Motor neuron (in vitro differentiated cells): ENCODE measurements at places on chromosomes 6 and 20.

DNA sequence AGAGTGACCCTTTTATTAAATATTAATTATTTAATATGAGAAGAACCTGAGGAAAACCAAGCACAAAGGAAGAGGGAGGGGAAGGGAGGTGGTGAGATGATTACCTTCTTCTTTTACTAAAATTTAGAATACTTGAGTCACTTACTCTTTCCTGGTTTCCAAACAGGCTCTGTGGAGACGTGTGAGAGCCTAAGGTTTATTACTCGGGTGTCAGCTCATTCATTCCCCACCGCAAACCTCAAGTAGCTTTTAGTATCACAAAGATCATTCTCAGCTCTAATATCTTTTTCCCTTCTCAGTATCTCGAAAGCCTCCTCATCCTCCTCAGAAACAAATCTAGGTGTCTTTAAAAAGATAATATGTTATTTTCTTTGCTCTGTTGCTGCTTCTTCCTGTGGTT, 497.2 kb upstream of the JARID2 start:
- no peak for ATAC-seq

GRCh38 chr6:18488004-18488403, 100.9 kb downstream of the RNF144B start:
- ATAC-seq, result no peak

- ATAC-seq, result no peak
These were observed 287.2 kb downstream of the RFPL4B start for GRCh38 chr6:112634376-112634775.

DNA sequence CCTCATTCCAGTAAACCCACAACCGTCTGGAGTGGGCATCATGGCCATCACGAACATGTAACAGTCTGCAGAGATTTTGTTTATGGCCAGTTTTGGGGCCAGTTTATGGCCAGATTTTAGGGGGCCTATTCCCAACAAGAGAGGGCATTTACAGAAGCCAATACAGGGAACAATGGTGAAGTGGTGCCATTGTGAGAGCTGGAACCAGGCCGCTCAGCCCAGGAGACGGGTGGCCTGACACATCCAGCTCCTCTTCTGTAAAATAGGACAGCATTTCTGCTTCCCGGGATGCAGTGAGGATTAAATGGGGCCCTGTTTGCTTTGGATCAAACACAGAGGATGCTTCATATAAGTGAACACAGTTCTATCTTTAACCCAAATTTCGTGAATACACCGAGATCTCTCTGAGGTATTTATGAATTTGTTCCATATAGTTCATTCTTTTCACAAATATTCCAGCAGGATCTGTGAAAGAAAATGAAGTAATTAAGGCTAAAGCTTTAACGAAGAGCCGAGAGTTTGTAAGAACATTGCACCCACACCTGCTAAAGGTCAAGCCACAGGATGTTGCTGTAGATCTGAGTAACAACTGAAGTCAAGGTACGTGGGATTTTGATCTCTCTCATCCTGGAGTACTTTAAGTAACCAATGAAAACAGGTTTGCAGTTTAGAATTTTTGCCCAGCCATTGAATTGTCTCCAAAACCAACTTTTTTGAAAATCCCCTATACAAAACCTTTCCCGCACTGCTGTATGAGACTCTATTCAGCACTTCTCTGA, 14.5 kb upstream of the SIRPG start:
- ATAC-seq, result no peak

DNA sequence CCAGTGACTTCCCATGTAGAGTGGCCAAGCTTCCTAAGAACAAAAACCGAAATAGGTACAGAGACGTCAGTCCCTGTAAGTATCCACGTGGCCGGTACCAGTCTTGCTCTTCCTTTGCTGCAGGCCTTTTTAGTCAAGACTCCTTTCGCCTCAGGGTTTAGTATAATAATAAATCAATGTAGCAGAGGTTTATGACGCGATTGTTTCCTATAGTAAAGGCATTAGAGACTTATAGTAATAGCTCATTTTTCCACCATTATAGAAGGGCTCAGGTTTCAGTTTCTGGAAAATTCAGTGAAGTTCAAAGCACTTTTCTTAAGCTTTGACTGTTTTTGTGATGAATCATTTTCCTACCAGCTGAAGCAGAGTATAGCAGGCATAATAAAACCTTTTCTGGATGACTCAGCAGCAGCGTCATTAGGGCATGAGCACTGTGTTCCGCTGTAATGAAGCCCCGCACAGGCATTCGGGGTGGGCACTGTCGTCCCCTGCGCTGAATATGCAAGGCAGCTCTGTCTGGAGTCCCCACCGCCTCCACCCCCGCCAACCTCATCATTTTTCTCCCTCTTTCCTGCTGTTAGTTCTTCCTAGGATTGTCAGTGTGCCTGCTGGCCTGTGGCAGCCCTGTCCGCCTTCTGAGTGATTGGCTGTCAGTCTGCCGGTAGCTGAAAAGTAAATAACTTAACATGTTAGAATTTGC, 51.3 kb downstream of the PTPN1 start:
- ATAC-seq, result peak; percentile 92

DNA sequence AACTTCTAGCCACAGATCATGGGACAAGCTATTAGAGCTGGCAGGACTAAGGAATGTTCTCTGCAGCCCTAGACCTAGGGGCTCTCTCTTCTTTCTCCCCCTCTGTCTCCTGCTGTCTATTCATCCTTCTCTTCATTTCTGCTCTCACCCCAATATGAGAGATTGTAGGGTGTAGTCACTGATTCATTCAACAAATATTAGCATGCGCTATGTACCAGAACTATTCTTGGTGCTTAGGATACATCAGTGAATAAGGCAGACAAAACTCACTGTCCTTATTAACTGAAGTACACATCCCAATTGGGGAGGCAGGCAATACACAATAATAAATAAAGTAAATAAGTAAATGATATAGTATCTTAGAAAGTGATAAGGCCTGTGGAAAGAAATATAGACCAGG, 14.7 kb upstream of the SIRPB2 start:
- ATAC-seq, result peak; percentile 32

- ATAC-seq, result no peak
These were observed 64.2 kb downstream of the LMBRD1 start for GRCh38 chr6:69732640-69733039.

DNA sequence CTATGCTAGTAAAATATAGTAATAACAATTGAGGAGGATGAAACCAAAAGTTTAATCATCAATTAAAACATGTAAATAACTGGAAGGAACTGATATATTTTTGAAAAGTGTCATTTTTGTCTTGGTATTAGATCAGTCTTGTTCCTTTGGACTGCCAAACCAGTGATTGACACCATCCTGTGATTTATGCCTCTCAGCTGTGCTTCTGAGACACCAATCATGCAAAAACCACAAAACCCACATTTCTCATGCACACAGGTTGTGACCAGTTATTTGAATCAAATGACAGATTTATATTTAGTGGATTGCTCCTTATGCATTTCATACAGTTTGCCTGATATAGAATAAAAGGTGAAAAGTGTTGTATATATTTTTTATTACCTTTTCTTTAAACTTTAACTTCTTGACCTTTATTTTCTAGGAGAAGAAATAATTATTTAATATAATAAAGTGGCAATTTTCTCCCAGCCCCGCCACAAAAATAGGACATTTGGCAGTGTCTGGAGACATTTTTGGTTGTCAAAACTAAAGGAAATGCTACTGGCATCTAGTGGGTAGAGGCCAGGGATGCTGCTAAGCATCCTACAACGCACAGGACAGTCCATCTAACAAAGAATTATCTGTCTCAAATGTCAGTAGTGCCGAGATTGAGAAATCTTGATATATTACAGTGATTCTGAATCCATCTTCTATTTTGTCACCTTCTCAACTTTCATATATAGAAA, 383.6 kb downstream of the BCKDHB start:
- ATAC-seq, result no peak

DNA sequence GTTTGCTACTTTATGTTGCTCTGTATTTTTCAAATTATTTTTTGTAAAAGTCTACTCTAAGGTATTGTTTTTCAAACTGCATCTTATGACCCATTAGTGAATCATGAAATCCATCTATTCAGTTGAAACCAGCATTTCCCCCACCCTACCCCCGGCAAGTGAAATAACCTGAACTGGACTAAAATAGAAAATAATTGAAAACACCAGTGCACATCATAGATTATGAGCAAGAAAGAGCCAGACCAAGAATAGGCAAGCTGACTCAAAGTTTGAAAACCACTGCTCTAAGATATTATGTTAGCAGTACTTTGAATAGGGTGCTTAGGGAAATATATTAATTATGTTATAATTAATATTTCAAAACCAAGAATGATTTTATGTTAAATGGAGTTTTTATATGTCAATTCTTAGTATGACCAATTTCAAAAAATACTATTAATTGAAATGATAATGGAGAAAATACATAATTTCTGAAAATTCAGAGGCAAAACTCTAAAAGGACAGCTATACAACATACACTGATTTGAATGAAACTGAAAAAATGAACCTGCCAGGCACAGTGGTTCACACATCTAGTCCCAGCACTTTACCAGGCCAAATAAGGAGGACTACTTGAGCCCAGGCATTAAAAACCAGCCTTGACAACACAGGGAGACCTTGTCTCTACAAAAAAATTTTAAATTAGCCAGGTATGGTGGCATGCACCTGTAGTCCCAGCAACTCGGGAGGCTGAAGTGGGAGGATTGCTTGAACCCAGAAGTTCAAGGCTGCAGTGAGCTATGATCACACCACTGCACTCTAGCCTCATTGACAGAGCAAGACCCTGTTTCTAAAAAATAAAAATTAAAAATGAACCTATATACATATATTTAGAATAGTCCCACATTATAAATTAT, 112.0 kb downstream of the CDK19 start:
- no peak for ATAC-seq

- no peak for ATAC-seq
These were observed 18.2 kb downstream of the SYNDIG1 start for GRCh38 chr20:24487648-24488047.

DNA sequence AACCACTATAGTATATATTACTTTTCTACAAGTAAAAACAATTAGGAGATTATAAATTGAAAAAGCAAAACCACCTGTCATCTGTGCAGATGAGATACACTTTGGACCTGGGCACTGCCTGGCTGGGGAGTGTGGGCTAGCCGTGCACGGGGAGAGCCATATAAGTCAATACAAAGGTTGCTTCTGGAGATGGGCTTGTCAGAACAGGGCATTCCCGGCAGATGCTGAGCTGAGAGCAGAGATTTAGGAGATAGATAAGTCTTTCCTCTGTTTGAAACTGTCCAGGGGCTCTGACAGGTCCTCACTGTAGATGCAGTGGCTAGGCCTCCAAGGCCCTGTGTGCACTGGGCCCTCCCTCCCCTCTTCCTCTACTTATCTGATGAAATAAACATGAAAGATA, 34.5 kb downstream of the CD164 start:
- no peak for ATAC-seq

DNA sequence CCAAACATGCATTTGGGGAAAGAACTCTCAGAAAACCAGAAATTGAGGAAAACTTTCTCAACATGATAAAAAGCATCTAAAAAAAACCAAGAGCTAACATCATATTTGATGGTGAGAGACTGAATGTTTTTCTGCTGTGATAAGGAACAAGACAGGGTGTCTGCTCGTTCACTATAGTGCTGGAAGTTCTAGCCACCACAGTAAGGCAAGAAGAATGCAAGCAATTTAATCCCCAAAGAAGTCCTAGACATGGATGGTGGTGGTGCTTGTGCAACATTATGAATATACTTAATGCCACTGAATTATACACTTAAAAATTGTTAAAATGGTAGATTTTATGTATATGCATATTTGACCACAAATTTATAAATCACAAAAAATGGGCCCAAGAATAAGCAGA, 53.4 kb downstream of the LYRM2 start:
- no peak for ATAC-seq

DNA sequence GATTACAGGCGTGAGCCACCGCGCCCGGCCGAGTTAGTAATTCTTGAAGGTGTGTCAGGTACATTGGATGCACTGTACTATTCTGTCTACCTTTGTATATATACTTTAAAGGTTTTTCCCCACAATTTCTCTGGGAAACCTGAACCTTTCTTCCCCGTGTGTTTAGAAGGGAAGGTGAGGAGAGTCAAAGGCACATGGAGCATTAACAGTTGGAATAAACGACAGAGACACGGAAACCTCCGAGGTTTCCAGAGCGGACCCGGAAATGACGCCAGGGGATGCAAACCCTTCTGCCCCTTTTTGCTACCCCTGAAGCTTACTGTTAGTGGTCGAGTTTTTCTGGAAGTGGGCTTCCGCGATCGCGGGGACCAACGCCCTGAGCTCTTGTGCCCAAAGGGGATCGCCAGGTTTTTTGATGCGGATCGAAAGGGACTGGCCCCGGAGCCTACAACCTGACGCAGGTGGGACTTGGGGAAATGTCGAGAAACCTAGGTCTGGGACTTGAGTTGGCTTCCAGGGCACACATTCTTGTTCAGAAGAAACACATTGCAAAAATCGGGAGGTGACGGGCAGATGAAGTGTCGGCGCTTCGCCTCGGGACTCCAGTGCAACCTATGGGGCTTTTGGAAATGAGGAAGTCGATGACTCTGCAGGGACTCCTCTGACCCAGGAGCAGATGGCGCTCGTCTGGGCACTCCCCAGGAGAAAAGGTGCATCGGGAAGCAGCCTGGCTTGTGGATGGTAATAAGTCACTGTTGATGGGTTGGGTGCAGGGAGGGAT, 218.2 kb downstream of the OR2B2 start:
- peak; percentile 92 for ATAC-seq

DNA sequence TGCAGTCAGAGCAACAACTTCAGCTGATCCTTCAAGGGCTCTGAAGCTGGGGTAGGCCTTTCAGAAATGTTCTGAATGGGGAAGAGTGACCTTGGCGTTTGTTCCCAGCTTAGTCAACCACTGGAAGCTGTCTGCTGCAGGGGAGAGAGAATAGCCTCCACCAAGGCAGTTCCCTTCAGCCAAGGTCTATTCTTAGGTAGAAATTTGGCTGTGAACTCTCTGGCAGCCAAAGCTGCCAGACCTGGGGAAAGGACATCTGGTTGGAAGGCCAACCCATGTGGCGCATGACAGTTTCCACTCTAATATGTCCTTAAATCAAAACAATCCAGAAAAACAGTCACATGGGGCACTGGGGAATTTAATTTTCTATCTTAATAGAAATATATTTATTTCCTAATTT, 60.1 kb downstream of the FBXO5 start:
- ATAC-seq, result no peak

DNA sequence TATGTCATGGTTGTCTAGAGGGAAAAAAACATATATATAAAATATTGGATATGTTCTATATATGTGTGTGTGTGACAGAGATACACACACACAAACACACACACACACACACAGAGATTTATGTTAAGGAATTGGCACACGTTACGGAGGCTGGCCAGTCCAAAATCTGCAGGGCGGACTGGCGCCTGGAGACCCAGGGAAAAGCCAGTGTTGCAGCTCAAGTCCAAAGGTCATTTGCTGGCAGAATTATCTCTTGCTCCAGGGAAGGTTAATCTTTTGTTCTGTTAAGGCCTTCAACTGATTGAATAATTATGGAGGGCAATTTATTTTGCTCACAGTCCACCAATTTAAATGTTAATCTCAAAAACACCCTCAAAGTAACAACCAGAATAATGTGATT, 37.5 kb upstream of the PDE7B start:
- ATAC-seq, result no peak

DNA sequence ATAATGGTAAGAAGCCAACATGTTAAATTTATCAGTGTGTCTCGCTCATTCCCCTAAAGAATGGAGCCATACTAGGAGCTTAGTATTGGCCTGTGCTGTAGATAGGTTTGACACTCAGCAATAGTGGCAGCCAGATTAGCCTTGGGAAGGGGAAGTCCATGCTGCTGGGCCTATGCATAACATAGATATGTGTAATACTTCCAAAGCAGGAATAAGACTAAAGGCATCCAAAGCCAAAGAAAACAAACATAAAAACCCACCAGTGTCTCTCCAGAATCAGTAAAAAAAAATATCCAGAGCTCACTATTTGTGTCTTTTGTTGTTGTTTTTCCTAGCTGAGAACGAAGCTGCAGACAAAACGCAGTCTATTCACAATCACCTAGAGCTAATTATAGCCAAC, 104.2 kb upstream of the STXBP5 start:
- no peak for ATAC-seq
